T follicular helper cell (primary cell): ENCODE measurements at places on chromosomes 3 and 15.

- no peak for DNase-seq
These were observed 316.7 kb downstream of the CLSTN2 start for GRCh38 chr3:140251678-140252077.

DNA sequence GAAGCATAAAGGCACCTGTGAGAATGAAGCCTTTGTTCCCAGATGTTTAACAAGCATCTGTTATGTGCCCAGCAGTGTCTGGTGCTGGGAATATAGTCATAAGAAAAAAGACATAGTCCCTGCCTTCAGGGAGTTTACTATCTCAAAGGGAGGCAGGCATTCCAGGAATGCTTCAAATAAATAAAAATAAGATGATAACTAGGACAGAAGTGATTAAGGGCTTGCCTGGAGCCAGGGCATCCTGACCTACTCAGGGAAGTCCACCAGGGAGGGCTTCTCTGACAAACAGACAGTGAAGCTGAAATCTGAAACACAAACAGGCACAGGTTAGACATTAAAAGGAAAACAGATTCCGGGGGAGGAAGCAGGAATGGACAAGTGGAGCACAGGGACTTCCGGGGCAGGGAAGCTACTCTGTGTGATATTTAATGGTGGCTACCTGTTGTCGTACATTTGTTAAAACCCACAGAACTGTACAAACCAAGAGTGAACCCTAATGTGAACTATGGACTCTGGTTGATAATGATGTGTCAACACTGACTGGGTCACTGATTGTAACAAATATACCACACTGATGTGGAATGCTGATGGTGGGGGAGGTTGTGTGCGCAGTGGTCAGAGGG lies 53.3 kb downstream of the ITGB5 start:
- DNase-seq = no peak

- DNase-seq = no peak
These were observed 104.8 kb upstream of the PLSCR5 start for GRCh38 chr3:146709969-146710368.

DNA sequence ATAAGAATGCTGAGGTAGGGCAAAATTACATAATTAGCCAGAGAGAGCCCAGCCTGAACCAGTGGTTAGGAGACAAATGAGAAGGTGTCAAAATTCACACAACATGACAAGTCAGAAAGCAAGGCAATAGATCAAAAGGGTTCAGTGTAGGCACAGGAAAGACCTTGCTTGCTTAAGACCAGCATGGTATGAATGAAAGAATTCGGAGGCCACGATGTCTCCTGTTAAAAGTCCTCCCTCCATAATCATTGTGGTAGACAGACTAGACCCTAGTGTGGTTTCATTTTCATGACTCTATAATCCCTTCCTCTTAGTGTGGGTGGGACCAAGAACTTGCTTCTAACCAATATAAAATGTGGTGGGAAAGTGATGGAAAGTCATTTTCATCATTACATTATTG lies 98.7 kb upstream of the ANKRD28 start:
- DNase-seq = no peak

DNA sequence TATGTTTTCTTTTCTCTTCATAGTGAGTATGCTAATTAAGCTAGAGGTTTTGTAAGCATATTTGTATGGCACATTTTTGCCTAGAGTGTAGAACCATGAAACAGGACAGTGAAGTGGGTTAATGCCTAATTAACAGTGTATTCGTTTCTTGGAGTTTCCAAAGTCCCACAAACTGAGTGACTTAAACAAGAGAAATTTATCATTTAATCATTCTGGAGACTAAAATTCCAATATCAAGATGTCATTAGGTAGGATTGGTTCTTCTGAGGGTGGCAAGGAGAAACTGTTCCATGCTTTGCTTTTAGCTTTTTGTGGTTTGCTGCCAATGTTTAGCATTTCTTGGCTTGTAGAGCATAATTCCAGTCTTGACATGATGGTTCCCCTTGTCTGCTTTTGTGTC lies 734.2 kb downstream of the NAALADL2 start:
- no peak for DNase-seq

DNA sequence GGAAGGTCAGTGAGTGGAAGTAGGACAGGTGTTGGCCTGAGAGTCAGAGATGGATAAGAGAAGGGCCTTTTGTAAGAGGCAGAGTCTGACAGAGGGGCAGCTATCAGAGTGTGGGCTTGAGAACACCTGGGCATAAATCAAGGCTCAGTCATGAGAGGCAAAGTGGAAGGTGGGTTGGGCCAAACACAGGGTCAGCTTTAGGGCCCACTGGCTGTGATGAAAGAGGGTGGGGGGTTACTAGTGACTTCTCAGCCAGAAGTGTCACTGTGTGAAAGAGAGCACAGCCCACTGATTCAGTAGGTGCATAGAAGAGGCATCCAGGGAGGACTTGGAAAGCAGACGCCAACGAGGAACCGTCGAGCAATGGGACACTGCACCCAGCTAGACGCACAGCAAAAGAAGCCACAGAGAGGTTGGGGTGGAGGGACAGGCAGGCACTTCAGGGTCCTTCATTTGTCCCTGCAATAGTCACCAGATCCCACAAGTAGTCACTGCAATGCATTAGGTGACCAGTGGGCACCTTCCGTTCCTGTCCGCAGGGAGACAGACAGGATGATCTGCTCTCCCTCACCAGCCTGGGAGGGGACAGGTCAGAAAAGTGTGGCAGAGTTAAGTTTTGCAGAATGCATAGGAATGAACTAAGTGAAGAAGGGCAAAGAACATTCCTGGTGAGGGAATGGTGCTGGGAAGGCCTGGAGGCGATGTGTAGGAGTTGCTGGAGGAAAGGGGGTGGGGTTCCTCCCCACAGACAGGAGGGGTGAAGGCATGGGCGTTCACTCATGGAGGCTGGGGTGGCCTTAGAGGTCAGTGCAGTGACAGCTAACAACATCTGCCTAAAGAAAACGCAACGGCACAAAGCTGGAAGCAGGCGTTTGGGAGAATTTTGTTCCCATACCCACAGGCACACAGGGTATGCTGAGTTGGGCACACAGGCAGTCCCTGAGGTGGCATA lies 36.3 kb downstream of the MESD start:
- no peak for DNase-seq

DNA sequence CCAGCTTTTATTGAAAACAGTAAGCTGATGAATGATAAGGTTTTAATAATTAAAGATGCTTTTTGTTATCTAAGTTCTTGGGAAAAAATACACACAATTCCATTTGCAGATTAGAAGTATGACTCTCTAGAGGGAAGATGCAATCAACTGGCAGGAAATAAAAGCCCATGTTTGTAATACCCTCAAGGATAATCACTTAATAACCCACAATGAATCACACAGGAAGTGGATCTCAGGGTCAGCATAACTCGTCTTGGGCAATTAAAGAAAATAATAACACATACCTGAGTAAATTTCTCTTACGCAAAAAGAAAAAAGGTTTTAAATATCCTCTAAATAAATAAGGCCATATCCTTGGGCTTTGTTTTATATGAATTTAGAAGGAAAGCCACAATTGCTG lies 9.4 kb upstream of the EID1 start:
- DNase-seq = no peak
